ENCODE measurements at places on chromosomes 2 and 18.
A peak's percentile ranks its signal among the peaks of the same experiment; 100 is the strongest.

- no peak for DNase-seq
Observed at GRCh38 chr18:34859496-34859895, 149.4 kb downstream of the DTNA start.

- DNase-seq, result peak; percentile 18
Observed at GRCh38 chr2:142989273-142990204, 112.1 kb downstream of the KYNU start.

- no peak for DNase-seq
Observed at GRCh38 chr18:78496079-78496478, 483.5 kb upstream of the SALL3 start.

GRCh38 chr18:29488617-29489016 is 1311.7 kb upstream of the CDH2 start:
- DNase-seq, result peak; percentile 2

- DNase-seq, result no peak
Observed at GRCh38 chr2:191912764-191913163, 65.9 kb upstream of the CAVIN2 start.

DNA sequence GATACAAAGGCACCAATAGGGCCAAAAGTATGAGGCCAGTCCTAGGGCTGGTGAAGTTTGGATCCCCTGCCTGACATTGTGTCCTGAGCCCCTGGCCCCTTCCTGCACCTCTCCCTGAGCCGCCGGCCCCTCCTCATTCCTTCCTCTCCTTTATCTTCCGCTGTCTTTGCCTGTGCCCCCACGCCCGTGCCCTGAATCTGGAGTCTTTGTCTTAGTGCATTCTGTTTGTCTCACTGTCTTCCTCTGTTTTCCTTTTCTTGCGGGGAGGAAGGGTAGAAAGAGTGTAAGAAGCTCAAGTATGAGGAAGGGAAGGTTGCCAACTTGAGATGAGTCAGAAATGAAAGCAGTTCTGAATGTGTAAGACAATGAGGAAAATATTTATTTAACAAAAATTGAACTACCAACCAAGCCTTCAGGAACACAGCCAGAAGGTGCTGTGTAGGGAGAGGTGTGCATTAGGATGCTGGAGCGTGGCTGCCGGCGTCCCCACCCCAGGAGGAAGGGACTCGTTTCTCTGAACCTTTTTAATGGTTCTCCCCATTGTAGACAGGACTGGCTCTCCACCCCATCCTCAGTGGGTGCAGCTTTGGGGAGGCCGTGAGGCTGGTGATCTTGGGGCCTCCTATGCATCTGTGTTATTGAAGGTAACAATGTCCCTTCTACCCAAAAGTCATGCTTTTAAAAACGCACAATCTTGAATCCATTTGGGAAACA is 133.1 kb downstream of the NEDD4L start:
- DNase-seq, result peak; percentile 93

DNA sequence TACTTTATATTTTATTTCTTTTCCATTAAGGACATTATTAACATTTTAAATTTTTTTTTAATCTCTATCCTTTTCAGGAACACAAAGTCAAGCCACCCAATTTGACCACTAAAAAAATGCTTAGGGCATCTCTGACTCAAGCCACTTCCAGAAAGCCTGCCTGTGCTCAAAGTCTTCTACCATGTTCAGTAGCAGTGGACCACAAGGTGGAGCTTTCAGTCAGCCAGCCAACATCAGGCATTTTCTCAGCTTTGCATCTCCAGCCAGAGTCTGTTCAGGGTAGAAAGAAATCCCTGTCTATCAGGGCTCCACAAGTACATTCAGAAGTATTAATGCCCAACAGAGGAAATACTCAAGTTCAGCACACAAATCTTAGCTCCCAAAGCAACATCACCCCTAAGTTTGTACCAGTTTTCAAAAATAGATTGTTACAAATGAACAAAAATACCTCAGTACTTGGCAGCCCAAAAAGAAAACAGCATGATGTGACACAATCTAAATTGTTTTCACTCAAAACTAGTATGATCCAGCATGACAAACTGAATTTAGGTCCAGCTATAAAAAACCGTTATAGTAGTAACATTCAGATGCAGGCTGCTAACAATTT is 37.6 kb downstream of the C18orf63 start:
- peak; percentile 65 for DNase-seq

DNA sequence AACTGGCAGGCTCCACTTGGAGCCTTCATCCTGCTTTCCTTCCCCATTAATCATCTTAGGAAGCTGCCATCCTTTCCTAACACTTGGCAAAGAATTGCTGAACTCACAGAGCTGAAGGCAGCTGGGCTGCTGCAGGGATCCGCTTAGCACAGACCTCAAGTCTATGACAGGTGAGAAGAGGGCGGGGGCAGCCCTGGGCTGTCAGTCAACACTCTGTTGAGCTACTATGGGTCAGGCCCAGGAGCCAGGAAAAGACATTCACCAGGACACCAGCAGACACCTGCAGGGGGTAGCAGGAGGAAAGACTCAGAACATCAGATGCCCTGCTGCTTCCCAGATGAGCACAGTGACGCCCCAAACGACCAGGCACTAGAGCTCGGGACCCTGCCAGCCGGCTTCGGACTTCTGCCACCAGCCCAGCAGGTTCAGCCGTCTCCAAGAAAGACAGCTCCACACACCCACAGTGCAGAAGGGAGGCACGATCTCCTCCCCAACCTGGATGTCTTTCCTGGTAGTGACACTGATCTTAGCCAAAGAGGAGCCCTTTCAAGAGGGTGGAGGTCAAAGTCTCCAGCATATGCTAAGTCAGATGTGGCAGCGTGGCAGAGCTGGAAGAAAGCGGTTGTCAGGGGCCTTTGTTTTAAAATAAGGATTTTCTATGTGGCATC is 55.2 kb downstream of the SNORC start:
- no peak for DNase-seq

DNA sequence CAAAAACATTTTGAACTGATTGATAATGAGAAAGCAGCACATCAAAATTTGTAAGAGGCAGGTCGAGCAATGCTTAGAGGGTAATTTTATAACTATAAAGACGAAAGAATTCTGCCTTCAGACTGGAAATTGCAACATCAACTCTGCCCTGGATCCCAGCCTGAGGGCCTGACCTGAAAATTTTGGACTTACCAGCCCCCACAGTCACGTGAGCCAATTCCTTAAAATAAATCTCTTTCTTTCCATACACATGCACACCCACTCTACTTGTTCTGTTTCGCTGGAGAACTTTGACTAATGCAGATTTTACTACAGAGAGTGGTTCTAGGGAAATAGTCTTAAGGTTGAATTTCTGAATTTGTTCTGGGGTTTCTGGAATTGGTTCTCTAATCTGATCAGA is 14.6 kb upstream of the ACOXL start:
- DNase-seq, result no peak

GRCh38 chr2:200962811-200963123 is 693 bp downstream of the ORC2 start:
- no peak for DNase-seq

DNA sequence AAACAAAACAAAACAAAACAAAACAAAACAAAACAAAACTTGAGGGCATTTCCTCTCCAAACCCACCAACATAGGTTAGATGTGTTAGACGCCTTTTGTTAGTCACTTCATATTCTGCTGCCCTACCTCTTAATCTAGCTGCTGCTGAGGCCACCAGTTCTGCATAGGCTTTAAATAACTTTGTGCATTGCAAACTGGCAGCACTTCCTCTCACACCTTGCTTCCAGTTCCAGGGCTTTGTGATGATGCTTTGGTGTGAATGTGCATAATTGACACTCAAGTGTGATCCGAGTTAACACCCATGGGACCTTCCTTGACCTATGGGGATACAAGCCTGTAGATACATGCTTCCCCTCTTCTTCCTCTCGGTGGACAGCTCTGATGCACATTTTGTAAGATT is 2.3 kb upstream of the SERPINB11 start:
- DNase-seq, result no peak

DNA sequence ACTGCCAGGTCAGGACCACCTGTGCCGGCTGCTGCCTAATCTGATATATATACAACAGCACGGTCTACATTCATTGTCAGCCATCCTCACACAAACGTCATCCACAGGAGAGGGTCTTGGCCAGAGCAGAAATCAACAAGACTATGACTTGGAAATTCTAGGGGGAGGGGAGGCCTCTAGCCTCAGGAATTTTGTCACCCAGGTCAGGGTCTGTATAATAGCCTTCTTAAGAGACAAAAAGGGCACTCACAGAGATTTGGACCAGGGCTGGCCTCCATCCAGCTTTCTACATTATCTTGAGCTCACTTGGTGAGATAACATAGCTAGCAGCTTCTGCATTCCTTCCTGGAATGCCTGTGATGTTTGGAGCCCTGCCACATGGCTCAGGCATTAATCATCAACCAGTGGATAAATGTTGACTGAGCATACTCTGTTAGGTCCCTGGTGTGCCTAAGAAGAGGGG is 50.4 kb upstream of the CTIF start:
- DNase-seq, result peak; percentile 99

- DNase-seq, result no peak
Observed at GRCh38 chr18:79932907-79933306, 18.5 kb downstream of the SLC66A2 start.

- DNase-seq, result no peak
Observed at GRCh38 chr2:216920937-216921456, 61.1 kb upstream of the TNP1 start.

DNA sequence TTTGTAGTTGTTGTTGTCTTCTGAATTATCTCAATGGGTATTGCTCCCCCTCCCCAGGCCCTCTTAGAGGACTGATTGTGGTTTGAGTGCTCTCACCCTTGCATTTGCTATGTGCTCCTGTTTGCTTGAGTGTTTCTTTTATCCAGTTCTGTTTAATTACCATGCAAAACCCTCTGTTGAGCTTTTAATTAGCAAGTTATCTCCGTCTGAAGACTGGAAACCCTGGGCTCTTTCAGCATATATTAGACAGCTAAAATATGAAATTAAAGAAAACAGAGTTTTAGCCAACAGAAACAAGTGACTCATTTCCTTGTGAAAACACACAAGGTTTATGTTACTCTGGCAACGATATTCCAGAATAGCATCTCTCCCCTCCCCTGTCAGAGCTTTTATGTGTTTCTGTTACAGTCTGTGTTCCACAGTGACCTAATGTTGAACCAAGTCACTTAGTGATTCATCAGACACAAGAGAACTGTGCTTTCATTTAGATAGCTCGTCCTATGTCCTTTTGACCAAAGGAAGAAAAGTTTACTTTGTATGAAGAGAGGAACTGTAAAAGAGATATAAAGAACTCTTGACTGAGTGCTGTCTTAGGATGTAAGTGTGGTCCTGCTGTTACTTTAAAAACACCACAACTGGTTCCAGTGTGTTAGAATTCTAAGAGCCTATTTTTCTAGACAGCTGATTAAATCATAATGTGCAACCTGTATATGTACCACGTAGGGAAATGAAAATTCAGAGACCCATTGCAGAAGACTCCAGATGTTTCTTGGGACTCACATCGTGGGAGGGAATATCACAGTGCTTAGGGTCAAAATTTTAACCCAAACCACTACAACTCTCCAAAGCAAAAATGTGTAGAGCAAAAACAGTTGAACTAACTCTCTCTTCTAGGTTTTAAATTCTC is 172.8 kb upstream of the RBMS1 start:
- DNase-seq, result peak; percentile 95

DNA sequence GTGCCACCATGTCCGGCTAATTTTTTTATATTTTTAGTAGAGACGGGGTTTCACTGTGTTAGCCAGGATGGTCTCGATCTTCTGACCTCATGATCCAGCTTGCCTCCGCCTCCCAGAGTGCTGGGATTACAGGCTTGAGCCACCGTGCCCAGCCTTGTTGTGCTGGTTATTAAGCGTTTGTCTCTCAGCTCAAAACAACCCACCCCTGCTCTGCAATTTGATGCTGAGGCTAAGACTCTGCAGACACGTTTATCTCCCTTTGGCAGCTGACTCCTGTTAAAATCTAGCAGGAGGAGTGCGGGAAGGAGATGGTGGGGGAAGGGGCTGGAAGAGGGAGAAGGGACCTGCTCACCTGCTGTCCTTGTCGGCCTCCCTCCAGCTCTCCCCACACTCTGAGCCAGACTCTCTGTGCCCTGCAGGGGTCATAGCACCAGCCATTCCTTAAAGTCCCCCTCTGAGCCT is 29.9 kb upstream of the IMPA2 start:
- DNase-seq, result no peak

- DNase-seq, result peak; percentile 16
Observed at GRCh38 chr18:30088238-30089015, 954.1 kb downstream of the DSC3 start.

- peak; percentile 30 for DNase-seq
Observed at GRCh38 chr18:24499814-24500213, 39.4 kb downstream of the HRH4 start.

DNA sequence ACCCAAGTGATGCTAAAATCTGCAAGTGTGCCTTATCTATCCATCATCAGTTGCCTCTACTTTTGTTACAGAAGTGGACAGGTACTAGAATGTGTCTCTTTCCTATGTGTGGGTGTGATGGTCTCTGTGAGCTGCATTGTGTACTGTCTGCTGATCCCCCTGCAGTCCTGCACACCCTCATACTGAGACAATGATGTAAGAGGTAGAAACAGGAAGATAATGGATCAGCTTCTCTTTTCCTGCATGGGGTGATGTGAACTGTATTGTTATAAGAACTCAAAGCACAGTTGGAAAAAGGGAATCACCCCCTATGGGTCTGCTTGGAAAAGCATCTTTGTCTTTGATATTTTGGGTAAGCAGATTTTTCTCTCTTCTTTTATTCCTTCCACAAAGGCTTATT is 537.6 kb upstream of the CDH2 start:
- DNase-seq, result no peak

DNA sequence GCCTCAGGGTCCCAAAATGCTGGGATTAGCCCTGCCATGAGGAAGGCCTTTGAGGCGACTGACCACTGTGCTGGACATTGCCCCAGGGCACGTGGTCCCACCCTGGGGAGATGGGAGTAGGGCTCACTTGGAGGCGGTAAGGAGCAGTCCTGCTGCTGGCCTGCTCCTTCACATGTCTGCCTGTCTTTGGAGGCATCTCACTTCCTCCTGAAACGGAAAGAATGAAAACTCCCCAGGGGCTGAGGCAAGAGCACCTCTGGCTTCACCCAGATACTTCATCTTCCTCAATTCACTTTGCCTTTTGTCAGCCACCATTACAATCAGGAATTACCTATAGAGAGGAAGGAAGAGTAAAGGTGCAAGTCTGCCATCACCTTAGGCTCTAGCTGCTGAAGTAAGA is 59.9 kb upstream of the GATA6 start:
- DNase-seq, result no peak

GRCh38 chr2:46554397-46554796 is 75.0 kb downstream of the TMEM247 start:
- no peak for DNase-seq
